ENCODE measurements at places on chromosomes 4 and X.

- no peak for DNase-seq
Observed at GRCh38 chrX:102672856-102673255, 21.6 kb downstream of the GPRASP1 start.

DNA sequence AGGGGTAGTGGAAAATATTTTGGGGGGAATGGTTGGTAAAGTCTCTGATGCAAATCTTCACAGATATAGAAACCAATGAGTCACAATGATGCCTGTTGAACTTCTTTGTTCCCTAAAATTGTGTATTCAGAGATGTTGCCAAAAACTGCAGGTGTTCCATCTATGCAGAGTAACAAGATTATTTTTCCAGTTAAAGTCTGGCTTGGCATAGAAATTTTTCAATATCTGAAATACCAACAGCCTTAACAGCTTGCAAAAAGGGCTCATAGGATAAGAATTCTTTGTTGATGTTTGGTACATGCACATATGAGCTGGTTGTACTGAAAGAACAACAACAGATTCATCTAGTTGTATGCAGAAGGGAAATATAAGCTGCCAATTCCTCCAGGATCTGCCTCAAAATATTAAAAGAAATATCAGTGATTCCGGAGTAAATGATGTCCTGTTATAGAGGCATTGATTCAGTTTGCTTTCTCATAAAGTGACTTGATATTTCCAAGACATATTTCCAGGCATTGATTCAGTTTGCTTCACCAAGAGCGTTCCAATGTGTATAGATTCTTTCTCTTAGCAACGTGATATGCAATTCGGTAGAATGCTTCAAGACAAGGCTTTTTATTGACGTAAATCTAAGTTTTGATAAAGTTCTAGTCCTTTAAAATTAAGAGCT, 564.4 kb downstream of the TMA16 start:
- DNase-seq: no peak

- no peak for DNase-seq
Observed at GRCh38 chrX:119055687-119056086, 17.1 kb upstream of the CT47C1 start.

DNA sequence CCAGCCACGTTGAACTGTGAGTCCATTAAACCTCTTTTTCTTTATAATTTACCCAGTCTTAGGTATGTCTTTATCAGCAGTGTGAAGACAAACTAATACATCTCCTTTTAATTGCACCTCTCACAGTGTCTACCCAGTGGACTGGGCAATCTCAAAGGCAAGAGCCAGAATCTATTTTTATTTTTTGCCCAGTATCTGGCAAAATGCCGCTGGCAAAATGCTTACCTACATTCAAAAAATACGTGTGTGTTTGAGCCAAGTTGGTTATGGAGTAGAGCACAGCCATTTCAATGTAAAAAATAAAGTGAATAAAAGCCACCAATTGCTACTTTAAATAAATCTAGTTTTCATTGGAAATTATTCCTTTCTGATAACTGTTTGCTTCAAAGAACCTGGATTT, 199.9 kb downstream of the GC start:
- no peak for DNase-seq

DNA sequence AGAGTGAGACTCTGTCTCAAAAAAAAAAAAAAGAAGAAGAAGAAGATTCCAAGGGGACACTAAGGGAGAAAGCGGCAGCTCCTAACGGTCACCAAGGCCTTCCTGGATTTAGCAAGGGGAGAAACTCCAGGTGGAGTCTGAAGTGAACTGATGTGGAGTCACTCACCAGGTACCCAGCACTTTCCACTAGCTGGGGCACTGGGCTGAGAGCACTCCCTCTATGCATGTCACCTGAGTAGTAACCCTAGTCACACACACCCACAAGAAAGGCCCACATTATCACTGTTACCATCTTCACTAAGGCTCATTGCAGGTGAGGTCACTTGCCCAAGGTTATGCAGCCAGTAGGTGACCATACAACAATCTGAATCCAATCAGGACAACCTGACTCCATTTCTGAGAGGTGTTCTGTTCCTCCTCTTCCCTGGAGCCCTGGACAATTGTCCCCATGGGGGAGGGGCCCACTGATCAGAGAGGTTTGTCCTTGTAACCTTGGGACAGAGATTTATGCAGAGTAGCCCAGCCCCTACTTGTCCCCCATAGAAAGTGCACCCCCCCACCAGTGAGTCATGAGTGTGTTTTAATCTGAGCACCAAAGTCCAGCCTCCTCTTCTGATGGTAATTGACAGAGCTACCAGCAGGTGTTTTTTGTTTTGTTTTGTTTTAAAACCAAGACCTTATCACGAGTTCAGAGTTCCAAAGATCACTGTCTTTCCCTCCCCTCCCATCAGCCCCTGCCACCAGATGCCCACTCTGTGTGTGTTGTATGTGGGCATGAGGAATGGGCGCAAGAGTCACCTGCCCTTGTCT, 5.9 kb upstream of the SASH3 start:
- DNase-seq: no peak

DNA sequence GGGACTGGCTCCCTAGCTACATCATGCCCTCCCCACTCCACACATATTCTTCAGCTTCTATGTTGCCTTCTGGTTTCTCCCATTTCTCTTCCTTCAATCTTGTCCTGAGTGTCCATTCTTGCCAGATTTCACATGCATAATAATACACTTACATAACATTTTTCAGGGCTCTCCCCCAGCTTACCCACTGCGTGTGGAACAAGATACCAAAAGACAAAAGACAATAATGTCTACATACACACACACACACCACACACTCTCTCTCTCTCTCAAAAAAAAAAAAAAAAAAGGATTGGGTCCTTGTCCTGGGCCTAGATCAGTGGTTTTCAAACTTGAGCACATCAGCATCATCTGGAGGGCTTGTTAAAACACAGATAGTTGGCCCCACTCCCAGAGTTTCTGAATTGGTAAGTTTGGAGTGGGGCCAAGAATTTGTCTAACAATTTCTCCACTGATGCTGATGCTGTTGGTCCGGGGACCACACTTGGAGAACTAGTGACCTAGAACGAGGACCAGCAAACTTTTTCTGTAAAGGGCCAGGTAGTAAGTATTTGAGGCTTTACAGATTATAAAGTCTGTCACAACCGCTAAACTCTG, 6.5 kb upstream of the SMARCA1 start:
- no peak for DNase-seq

- DNase-seq: no peak
Observed at GRCh38 chr4:6785572-6785925, 3.0 kb downstream of the KIAA0232 start.

DNA sequence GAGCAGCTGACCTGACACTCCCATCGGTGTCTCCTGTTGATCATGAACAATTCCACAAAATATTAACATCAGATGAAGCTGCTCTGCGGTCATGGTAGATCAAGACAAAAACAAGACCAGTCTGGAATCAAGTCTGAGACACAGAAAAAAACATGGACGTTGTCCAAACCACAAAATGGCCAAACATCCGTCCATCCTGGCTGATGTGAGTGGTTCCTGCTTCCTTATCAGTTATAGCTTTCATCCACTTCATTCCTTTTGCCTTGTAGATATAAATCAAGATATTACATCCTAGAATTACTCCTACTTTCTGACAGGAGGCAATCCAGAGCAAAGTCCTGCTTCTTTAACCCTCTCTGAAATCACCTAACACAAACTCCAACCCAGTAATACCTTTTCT, 28.8 kb upstream of the PCSK1N start:
- DNase-seq: no peak

GRCh38 chrX:74382613-74383012, 38.7 kb upstream of the SLC16A2 start:
- DNase-seq: peak; percentile 13

DNA sequence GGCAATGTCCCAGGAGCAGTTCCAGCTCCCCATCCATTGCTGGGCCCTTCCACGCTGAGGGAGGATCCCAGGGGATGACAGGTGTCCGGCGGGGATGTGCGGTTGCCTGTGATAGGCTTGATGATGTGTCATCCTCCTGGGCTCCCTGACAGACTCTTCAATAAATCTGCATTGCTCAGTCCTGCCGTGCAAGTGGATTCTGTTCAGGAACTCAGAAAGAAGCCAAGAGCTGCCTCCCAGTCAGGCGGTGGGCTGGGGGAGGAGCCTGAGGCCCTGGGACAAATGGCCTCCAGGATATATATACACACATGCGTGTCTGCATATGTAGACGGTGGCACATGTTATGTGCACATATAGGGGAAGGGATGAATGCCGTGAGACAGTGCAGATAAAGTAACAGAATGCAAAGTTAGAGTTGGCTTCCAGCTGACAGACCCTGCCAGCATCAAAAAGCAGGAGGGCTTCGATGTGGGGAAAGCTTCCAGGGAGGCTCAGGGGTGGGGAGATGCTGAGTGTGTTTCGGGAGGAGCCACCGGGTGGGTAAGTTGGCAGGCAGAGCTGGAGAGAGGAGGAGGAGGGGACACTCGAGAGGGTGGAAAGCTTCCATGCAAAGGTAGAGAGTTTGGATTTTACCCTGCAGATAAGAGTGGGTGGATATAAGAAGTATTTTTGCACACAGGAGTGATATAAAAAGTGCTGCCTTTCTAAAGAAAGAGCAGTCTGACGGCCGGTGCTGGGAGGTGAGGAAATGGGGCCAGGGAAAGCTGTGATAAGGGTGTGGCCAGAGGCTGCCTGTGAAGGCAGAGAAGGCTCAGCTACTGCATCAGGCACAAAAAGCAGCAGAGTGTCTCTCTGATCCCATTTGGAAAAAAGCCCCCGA, 28.5 kb upstream of the CRMP1 start:
- no peak for DNase-seq

DNA sequence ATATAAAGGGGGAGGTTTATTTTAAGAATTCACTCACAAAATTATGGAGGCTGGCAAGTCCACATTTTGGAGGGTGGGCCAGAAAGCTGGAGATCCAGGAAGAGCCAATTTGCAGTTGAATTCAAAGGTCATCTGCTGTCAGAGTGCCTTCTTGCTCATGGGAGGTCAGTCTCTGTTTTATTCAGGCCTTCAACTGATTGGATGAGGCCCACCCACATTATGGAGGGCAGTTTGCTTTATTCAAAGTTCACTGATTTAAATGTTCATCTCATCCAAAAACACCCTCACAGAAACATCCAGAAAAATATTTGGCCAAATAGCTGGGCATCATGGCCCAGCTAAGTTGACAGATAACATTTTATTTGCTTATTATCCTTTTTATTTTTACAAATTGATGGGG, 59.5 kb downstream of the SEPSECS start:
- DNase-seq: no peak

DNA sequence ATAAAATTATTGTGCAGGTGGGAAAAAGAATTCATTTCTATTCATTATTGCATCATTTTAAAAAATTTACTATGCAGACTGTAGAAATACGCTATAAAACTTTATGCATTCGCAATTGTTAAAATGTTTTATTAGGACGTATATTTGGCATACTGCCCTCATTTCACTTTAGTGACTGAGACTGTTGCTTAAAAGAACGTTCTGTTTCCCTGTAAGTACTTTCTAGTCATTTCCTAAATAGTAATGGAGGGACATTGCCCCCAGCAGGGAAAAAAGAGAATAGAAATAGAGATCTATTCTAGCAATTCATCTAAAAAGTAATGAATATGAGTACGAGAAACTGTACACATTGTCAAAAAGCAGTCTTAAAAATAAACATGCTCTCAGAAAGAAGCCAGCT, 1295.8 kb upstream of the TENM3 start:
- DNase-seq: no peak

DNA sequence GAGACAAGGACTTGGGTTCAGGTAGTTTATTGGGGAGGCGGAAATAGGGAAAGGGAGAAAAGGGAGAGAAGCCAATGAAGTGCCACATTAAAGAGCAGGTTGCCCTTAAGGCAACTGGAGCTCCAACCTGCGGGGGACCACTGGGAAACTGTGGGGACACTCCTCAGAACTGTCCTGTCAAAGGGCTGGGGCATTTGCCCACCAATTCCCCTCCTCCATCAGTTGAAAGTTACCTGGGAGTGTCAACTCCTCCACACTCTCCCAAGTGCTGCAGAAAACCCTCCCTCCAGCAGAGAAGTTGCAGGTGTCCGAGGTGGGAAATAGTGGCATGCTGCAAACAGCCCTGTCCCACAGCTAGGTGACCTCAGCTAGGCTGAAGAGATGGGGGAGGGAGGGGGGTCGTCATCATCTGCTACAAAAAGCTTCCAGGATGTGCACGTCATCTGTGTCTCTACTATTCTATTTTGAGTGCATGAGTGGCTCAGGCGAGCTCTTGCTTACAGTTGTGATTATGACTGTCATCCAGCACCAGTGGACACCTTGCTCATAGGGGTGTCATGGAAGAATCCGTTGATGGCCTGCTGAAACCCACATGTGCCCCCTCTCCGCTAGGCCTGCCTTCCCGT, 41.5 kb upstream of the XPNPEP2 start:
- DNase-seq: no peak

- DNase-seq: no peak
Observed at GRCh38 chr4:73257651-73258435, 755 bp downstream of the ANKRD17 start.

GRCh38 chr4:153447175-153447905, 18.8 kb upstream of the TMEM131L start:
- no peak for DNase-seq

DNA sequence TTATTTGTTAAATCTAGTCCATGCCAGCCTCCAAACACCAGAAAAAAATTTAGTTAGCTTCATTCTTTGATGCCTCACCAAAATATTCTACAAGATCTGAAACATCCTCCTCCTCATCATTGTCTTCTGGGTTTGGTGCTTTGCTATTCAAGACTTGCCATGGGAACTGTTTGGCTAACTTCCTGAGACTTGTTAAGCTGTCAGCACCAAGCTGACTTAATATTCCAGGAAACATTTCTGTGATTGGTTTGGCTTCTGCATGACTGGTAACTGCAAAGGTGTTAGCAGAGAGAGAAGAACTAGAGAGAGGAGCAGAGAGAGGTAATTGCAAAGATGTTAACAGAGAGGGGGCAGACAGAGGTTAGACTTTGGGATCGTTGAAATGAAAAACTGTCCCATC, 101.3 kb downstream of the PALLD start:
- no peak for DNase-seq

DNA sequence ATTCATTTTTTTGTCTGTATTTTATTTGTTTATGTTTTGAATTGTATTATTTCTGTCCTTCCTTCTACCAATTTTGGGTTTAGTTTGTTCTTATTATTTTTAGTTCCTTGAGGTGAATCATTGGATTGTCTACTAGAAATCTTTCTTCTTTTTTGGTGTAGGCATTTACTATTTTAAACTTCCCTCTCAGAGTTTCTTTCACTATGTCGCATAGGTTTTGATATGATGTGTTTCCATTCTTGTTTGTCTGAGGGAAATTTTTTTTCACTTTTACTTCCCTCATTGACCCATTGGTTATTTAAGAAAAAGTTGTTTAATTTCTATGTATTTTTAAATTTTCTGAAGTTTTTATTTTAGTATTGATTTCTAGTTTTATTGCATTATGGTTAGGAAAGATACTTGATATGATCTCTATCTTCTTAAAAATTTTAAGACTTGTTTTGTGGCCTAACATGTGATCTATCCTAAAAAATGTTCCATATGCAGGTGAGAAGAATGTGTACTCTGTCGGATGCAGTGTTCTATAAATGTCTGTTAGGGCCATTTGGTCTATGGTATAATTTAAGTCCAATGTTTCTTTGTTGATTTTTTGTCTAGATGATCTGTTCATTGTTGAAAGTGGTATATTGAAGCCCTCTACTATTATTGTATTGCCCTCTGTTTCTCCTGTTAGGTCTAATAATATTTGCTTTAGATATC, 68.8 kb downstream of the IL15 start:
- DNase-seq: no peak
